Uterine smooth muscle cell (primary cell): ENCODE measurements at places on chromosomes 16 and 17. TPM values are rescaled to one million over a fixed set of nuclear protein-coding genes. Genes with fewer than 3 reads are reported as not detected.

The ABCA10 gene
- 0.44 and 1.00 TPM in 2 replicates for total RNA-seq

The MRPS23 gene
- 19.5 and 31.3 TPM in 2 replicates for total RNA-seq

The KRT40 gene
- total RNA-seq: not detected in 2 replicates

The MSRB1 gene
- 6.2 and 6.6 TPM in 2 replicates for total RNA-seq
